ENCODE measurements at places on chromosomes 1 and 21. TPM values are rescaled to one million over a fixed set of nuclear protein-coding genes. Genes with fewer than 3 reads are reported as not detected.

SLC25A33 gene
- total RNA-seq: 15.4 TPM

SH2D1B gene
- not detected for total RNA-seq

KDM5B gene
- total RNA-seq: 27.6 TPM

SLC9C2 gene
- not detected for total RNA-seq

TTC4 gene
- 38.6 TPM for total RNA-seq

ANXA9 gene
- not detected for total RNA-seq

GJA9 gene
- not detected for total RNA-seq

KIF17 gene
- total RNA-seq: 1.9 TPM
